Right cardiac atrium (tissue), 5 donors: ENCODE measurements at places on chromosomes 7 and 10. TPM values are rescaled to one million over a fixed set of nuclear protein-coding genes. Genes with fewer than 3 reads are reported as not detected.

The TEX36 gene
- not detected for polyA plus RNA-seq

The CUZD1 gene
- polyA plus RNA-seq = 0.25 TPM

The LIPJ gene
- polyA plus RNA-seq = 0.02 TPM

The CUBN gene
- 0.41 TPM for polyA plus RNA-seq

The SEM1 gene
- polyA plus RNA-seq = 131 TPM

The PODXL gene
- 29.1 TPM for polyA plus RNA-seq

The ZNF804B gene
- polyA plus RNA-seq = 0.02 TPM

The THSD7A gene
- polyA plus RNA-seq = 0.34 TPM

The TMEM229A gene
- polyA plus RNA-seq = 0.50 TPM

The NUDT13 gene
- 2.7 TPM for polyA plus RNA-seq
